ENCODE measurements at places on chromosomes 5 and 9.

DNA sequence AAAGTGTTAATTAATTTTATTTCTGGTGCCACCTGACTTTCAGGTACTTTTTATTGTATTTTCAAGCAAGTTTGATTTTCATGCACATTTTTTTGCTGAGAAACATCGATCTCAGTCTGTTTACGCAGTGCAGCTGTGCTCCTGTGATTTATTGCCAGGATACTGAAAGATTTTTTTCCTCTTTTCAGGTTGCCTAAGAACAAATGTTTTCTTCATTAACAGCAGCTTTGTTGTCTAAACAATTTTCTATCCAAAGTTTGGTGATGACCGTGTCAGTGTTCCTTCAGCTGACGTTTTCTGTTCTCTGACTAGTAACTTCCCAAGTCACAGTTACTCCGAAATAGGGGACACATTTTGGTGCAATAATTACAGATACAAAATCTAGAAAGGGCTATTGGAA lies 78.1 kb downstream of the VCAN start:
- DNase-seq = no peak

GRCh38 chr5:93658044-93658443 lies 75.0 kb downstream of the NR2F1 start:
- no peak for DNase-seq

GRCh38 chr5:94575196-94575595 lies 43.2 kb downstream of the KIAA0825 start:
- no peak for DNase-seq

GRCh38 chr9:18911714-18912342 lies 121.2 kb downstream of the SAXO1 start:
- no peak for DNase-seq

Data from stimulated activated CD4-positive, alpha-beta T cell treated with anti-CD3 and anti-CD28 coated beads, Interleukin-12 subunit alpha, Interleukin-12 subunit beta, amount 100 ng/mL, for 4 hours (primary cell).